ENCODE measurements at places on chromosomes 7 and 10.

DNA sequence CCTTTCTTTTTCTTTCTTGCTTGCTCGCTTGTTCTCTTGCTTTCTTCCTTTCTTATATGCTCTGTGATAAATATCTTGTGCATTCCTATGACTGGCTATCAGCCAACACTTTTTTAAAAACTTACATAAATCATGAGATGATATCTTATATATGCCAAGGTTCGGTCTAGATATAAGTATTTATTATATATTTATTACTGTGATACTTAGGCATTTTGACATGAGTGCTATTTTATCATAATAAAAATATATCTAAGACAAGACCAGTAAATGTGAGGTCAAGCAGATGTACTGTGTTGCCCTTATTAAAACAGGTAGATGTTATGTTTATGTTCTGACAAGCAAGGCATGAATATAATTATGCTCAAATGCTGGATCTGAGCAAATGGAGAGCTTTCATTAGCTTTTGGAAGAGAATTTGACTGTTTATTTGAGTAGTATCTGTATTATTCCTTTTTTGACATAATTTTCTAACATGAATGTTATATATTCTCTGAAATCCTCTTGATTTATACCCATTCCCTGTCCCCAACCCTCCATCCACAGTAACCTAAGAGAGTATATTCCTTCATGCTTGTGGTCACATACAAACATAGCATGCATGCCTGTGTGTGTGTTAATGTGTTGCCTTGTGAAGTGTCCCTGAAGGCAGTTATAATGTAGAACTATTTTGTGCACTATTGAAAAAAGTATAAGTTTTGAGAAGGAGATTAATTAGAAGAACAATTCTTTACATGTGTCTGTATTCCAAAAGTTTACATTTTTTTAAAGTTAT lies 158.0 kb downstream of the HDAC9 start:
- DNase-seq = no peak

GRCh38 chr7:113715981-113716856 lies 202.6 kb downstream of the PPP1R3A start:
- no peak for DNase-seq

GRCh38 chr10:89973326-89973725 lies 271.9 kb downstream of the KIF20B start:
- no peak for DNase-seq

DNA sequence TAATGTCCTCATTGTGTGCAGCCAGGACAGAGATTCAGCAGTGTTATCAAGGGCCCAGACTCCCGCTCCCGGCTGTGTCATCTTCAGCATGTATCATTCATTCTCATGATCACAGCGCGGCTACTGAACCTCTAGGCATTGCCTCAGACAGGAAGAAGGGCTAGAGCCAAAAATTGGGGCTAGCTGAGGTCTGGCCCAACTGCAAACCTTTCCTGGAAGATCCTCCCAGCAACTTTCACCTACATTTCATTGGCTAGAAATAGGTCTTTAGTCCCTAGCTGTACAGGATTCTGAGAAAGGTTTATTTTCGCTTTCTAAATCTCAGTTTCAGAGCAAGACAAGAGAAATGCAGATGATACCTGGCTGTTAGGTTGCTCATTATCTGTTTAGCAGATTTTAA lies 81.9 kb downstream of the CREM start:
- DNase-seq = peak; percentile 47

GRCh38 chr7:42502022-42502421 lies 265.0 kb upstream of the GLI3 start:
- DNase-seq = no peak

GRCh38 chr7:47311891-47312290 lies 270.0 kb downstream of the TNS3 start:
- DNase-seq = no peak

DNA sequence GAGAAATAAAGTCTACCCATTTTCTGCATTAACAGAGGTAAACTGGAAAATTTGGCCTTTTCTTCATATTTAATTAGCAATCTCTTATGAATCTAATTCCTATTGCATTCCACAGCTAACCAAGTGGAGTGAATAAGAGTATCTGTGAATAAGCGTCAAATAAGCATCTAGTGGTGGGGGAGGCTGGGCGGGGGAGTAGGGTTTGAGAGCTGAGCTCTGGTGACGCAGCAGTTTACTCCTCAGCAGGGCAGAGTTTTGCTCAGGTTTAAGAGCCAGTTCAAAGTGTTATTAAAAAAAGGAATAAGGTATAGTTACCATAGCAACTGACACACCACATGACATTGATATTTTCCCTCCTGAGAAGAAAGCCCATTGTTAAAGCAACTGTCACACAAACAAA lies 1346.8 kb upstream of the CELF2 start:
- DNase-seq = no peak

DNA sequence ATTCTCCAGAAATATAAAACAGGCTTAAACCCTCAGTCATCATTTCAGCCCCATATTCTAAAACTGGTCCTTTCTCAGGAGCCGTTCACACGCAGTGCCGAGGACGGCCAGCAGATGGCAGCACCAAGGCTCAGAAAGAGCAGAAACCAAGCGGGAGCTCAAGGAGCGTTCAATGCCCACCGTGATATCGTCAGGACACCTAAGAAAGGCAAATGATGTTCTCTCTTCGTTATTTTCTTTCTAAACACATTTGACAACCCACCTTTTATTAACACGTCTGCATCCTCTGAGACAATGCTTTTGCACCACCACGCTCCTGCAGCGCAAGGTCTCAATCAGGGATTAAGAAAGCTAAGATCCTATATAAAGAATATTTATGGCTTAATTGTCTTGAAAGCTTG lies 45.7 kb upstream of the RBM33 start:
- peak; percentile 78 for DNase-seq

DNA sequence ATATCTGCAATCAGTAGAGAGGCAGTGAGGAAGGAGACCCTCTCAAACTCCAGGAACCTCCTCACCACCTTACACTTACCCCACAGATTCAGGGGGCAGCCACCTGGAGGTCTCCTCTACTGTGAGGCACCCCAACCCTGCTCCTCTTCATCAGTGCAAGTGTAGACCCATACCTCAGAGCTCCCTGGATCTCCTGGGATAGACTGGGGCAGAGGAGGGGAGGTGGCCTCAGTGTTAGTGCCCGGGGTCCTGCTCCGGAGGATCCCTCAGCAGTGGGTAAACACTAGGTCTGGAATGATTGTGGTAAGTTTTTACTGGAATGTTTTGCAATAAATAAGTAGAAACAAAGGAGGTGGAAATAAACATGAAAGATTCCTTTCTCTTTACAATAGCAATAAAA lies 31.1 kb downstream of the ANTXRL start:
- DNase-seq = no peak

GRCh38 chr7:113402005-113402404 lies 283.7 kb upstream of the SMIM30 start:
- DNase-seq = no peak

- DNase-seq = peak; percentile 47
Observed at GRCh38 chr10:14605231-14605925, 169.3 kb downstream of the FAM107B start.

DNA sequence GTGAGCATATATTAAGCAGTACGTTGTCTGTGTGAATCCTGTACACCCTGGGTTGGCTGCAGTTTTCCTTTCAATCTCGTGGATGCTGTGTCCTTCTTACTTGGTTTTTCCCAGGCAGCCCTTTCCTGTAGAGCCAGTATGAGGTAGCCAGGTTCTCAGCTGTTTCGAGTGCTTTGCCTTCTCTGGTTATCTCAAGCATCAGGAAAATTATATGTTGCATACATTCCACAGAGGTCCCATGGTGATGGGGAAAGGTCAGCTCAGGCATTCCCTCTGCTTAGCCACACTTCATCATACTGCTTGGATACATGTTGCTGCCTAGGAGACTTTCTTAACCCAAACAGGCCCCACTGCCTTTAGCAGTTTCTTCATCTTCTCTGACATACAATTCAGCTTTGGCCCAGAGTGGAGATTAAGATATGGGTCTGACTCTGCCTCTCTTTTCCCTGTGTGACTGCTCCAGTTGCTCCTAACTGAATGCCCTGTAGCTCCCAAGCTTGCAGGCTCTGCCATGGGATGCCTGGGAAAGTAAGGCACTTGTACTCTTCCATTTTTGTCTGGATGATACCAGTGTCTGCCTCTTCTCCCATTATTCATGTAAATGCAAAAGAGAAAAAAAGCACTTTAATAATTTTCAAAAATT lies 11.3 kb downstream of the GNAI1 start:
- DNase-seq = no peak

DNA sequence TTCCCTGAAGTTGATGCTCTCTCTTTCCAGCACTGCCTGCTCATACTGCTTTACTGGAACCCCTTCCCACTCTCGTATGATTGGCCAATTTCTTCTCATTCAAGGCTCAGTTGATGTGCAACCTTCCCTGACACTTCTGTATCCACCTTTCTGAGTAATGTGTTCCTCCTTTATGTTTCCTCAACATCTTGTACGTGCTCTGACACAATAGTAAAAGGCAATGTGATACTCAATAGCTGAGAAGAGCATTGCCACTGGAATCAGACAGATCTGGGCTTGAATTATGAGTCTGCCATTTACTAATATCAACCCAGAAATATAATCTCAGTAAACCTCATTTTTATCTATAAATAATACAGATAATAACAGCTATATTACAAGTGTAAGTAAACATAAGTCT lies 34.7 kb downstream of the ARL4A start:
- no peak for DNase-seq

DNA sequence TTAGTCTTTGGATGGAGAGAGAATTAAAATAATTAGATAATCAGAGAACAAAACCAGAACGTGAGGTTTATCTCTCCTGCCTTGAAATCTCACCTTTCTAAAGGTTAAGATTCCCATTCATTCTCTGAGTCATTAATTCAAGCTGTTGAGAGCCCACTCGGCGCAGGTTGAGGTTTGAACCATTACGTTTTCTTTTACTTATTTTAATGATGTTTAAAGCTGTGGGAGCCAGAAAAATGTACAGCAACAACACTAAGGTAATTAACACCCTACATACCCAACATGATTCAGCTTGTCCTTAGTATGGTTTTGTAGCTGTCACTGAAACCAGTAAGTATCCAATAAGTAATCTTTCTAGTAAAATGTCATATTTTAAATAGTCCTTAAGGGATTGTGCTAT lies 153.0 kb upstream of the ANK3 start:
- DNase-seq = no peak

DNA sequence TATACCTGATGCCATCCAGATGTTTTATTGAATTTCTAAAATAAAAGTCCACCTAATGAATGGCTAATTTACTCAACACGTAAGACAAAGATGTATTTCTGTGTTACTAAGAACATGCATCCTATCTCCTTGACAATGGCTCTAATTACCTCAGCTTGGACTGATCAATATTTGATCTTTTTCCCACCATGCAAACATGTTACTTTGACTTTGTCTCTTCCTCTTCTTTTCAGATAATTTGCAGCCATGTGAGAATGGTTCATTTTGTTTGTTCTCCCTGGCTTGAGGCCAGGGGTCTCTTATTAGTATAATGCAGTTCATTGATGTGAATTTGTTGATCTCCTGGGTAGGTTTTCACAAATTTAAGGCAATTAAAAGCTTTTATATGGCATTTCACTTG lies 302.1 kb downstream of the ADK start:
- no peak for DNase-seq

DNA sequence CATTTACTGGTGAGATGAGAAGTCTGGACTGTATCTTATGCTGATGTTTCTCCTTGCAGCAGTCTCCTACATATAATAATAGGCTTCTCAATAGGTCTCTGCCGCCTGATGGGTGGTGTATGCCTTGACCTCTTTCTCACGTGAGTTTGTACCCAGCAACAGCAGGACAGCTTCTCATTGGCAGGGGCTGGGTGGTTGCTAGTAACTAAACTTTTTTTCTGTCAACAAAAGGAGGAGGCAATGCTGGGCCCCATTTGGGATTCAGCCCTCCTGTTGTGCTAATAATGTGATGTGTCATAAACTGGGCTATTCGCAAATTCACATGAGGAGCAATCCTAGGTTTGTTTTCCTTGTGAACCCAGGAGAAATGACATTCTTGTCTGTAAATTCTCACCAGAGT lies 533.6 kb downstream of the GATA3 start:
- no peak for DNase-seq

- DNase-seq = no peak
Observed at GRCh38 chr7:45073786-45074527, 14.8 kb downstream of the NACAD start.

DNA sequence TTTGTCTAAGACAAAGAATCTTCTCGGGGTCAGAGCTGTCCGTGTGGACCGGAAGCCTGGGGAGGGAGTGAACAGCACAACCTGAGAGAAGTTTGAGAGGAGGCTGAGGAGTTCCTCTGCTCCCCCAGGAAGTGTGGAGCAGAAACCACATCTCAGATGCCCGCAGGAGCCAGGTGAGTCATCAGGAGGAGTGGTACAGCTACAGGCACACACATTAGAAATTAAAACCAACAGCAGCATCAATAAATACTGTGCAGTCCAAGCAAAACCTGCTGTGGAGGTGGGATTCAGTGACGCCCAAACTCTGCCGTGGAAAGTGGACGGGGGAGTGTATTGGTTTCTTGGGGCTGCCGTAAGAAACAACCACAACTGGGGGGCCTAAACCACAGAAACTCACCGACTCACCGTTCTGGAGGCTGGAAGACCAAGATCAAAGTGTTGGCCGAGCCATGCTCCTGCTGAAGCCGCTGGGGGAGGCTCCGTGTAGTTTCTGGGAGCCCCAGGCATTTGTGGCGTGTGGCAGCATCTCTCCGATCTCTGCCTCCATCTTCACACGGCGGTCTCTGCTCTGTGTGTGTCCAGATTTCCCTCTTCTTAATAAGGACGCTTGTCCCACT lies 31.2 kb upstream of the GARS1 start:
- DNase-seq = no peak

DNA sequence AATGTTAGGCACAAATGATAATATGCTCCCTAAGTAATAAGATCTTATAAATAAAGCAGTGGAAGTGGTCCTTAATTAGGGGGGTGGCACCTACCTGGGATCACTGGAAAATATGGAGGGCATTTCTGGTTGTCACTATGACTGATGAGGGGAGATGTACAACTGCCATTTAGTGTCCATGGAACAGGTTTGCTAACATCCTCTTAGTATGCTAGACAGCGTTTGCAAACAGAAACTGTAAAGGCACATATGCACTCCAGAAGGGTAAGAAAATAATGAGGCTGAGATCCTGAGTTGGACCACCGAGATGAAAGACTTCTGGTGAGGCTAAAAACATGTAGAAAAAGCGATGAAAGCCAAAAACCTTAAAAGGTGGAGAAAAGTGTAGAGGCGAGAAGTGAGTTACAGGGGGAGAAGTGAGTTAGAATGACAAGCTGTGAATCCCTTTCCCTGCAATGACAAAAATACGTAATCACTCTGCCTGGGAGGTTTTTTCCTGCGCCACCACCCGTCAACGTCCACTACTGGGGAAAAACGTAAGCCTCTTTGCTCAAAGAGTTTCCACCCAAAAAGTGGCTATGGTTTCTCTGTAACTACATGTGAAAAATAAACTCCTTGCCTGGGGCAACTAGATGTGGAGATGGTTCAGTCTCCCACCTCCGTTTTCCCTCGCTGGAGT lies 767 bp downstream of the KRIT1 start:
- DNase-seq = no peak
